ENCODE measurements at places on chromosomes 12 and 14.

- no peak for DNase-seq
These were observed 641 bp upstream of the ASCL1 start for GRCh38 chr12:102956738-102957327.

GRCh38 chr14:64683264-64683663, 21.0 kb upstream of the PLEKHG3 start:
- no peak for DNase-seq

- DNase-seq, result no peak
These were observed 150.9 kb downstream of the EGLN3 start for GRCh38 chr14:33799705-33800570.

DNA sequence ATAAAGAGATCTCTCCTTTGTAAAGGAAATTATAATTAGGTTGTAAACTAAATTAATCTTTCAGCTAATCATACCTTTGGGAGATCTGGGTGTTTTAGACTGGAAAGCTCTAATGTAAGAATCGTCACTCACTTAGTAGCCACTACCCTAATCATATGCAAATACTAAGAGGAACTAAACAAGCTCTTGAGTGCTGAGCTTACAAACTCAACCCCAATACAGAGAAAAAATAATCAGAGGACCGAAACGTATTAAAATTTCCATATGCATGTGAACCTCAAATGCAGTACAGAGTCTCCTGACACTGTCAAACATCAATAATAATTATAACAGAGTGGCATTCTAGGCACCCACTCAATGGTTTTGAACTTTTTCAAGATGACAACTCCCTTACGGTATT, 235.3 kb upstream of the FOXN3 start:
- DNase-seq, result no peak

- no peak for DNase-seq
These were observed 358.8 kb downstream of the GLT1D1 start for GRCh38 chr12:129211862-129212630.

DNA sequence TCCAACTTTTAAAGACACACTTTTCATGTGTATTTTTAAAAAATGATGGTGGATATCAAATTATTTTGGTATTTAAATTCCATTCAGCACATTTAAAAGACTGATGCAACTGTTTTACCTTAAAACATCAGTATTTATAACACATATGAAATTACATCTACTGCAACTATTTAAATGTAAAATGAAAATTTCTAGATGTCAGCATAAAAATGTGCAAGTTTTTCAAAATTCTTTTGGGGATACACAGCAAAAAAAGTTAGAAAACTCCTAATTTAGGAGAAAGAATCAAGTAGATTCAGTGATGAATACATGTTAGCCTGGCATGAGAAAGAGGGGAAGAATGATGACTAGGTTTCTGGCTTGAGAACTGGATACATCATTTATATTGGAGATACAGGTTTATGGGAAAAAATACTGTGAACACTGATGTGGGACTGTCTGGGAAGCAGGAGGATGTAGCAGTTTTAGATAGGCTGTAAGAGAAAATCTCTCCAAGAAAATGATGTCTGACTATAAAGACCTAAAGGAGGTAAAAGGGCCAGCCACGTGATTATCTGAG, 9.2 kb downstream of the SOS2 start:
- no peak for DNase-seq

- DNase-seq, result no peak
These were observed 317.7 kb downstream of the AACS start for GRCh38 chr12:125382926-125383325.

GRCh38 chr12:116955382-116956021, 44.8 kb downstream of the FBXW8 start:
- DNase-seq, result no peak

GRCh38 chr12:90004319-90005074, 295.9 kb upstream of the ATP2B1 start:
- DNase-seq, result no peak

DNA sequence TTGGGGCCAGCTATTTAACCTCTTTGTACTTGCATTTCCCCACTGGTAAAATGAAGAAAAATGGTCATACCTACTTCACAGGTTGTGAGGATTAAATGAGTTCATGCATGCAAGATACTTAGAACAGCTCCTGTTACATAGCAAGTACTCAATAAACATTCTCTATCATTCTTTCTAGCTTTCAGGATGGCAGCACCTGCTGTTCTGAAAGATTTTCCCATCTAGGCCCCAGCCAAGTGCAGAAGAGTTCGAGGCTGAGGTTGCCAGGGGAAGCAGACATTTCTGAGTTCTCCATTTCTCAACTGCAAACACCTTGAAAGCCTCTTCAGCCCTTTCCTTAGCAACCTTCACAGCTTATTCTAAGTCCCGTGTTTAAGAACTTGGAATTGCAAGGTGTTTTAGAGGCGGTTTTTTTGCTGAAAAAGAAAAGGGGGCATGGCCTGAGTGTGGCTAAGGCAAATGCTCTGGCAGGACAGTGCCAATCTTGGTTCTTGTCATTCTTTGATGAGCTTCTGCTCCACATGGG, 73.0 kb upstream of the PRMT8 start:
- DNase-seq, result no peak

GRCh38 chr14:48788771-48789170, 797.4 kb downstream of the RPS29 start:
- DNase-seq, result no peak

DNA sequence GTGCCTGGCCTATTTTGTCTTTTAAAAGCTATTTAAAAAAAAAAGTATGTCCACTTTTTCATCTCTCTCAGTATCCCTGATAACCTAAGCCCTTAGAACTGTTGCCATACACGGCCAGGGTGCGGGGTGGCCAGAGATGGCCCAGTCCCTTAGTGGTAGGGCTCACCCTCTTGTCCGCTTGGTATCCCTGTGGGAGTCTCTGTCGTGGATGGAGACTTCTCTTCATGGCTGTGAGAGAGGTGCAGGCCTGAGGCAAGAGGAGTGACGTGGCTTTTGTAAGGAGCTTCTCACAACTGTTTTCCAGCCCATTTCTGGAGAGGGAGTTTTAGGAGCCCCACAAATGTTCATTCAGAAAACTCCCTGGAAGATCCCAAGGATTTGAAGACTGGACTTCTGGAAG, 26.8 kb downstream of the XRCC3 start:
- DNase-seq, result no peak

GRCh38 chr14:104477666-104478380, 101.7 kb upstream of the C14orf180 start:
- DNase-seq, result peak; percentile 41

DNA sequence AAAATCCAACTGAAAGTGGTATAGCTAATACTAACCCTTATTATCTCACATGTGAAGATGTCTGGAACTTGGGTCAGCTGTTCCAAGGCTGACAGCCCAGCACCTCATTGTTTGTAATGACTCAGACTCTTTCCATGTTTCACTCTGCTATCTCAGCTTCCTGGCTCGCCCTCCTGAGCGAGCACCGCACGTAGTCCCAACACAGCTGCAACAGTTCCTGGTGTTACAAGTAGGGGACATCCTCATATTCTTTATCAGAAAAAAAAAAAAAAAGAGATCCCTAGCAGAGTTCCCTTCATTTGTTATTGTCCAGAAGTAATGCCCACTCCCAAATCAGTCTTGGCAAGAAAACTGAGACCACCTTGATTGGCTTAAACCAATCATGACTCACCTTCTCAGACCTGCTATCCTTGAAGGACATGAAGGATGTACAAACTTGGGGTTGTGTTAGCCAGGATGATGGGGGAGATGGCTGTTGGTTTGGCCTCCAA, 92.5 kb downstream of the ADCK1 start:
- DNase-seq, result no peak

- no peak for DNase-seq
These were observed 160.8 kb upstream of the GZMB start for GRCh38 chr14:24794644-24795305.
